ENCODE measurements at places on chromosomes 5 and 9.

DNA sequence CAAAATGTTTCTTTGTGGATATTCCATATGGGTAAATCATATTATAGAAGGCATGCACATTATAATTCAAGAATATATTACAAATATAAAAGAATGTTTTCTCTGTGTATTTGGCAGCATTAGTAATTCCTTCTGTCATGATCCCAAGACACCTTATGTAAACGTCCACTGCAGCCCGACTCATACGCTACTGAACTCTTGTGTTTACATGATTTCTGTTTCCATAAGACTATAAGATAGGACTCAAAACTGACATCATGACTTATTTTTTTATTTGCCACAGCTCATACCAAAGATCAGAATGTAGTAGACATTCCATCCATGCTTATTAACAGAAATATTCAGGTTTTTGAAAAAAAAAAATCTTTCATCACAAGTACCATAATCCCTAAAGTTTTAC is 234.1 kb downstream of the AP3B1 start:
- no peak for DNase-seq

GRCh38 chr5:142929587-142929986 is 159.4 kb downstream of the ARHGAP26 start:
- DNase-seq = no peak

- no peak for DNase-seq
Observed at GRCh38 chr9:19512103-19512832, 103.5 kb downstream of the ACER2 start.

DNA sequence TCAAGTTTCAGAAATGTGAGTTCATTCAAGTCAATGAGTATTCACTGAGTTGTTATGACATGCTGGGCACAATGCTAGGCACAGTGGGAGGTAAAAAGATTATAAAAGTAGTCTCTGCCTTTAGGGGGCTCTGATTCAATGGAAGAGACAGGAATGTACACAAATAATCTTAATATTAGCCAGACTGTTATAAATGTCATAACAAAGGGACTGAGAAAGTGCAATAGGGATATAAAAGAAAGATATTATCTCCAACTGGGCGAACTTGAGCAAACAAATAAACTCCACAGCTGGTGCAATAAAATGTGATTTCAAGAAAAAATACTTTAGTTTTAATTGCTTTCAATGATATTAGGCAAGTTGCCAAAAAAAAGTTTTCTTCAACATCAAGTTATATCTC is 755.2 kb downstream of the BRINP1 start:
- DNase-seq = no peak

- DNase-seq = no peak
Observed at GRCh38 chr9:71131145-71131544, 9.7 kb upstream of the TRPM3 start.

- DNase-seq = no peak
Observed at GRCh38 chr9:98523231-98523901, 185.4 kb downstream of the GABBR2 start.

DNA sequence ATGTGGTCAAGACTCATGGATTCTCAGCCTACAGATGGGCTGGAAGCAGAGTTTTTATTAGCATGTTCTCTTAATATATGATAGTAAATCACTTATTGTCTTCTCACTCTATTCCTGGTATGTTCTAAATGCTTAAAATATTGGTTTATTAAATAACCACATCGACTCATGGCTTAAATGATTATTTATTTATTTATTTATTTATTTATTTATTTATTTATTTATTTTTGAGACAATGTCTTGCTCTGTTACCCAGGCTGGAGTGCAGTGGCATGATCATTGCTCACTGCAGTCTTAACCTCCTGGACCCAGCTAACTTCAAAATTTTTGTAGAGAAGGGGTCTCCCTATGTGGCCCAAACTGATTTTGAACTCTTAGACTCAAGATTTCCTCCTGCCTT is 457.2 kb upstream of the TNC start:
- no peak for DNase-seq

DNA sequence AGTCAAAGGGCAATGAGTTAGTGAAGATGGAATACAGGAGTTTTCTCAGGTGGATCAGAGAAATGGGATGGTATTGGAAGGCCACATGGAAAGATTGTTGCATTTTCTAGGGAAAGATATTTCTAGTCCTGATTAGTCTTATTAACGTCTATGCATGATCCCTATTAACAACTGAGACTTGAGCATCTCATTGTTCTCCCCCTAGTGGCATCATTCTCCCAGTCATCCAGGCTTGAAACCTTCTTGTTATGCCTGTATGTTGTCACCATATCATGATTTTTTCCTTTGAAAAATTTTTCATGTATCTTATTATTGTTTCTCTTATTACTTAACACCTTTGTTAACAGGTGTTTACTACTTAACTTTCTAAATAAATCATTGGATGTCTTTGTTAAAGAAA is 34.4 kb downstream of the KIF2A start:
- no peak for DNase-seq

DNA sequence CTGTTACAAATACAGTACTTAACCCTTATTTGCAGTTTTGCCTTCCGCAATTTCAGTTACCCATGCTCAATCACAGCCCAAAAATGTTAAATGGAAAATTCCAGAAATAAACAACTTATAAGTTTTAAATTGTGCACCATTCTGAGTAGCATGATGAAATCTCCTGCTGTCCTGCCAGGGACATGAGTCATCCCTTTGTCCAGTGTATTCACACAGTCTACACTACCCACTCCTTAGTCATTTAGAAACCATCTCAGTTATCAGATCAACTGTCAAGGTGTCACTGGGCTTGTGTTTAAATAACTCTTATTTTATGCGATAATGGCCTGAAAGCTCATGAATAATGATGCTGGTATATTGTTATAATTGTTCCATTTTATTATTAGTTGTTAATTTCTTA is 95.8 kb downstream of the PLCXD3 start:
- DNase-seq = peak; percentile 91

DNA sequence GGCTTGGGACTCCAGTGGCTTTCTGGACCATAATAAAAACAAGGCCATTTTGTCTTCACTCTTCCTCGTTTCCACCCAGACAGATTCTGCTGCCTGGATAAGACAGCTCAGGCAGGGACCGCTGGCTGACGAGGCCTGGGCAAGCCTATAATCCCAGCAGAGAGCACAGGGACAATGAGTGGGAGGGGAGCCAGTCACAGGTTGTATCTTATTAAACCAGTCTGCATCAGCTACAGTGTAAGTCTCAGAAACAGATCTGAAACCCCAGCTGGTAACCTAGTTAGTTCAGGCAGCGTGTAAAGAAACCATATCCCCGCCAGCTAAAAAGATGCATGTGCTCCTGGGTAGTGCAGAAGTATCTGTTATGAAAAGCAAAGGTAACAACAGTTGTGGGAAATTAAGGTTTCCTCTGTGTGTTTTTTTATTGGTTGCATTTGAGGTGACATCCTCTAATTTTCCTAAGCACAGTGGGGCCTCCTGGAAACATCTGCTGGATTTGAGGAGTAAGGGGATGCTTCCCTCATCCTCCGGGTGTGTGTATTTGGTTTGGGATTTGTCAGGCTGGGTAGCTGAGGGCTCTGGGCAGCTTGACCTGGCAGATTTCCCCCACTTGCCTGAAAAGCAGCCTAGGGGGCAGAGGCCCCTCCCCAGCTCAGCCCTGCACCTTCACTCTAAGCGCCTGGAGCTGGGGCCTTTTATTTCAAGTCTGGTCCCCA is 15.2 kb upstream of the TAL2 start:
- DNase-seq = no peak

GRCh38 chr5:138760448-138761110 is 7.4 kb downstream of the CTNNA1 start:
- DNase-seq = no peak

DNA sequence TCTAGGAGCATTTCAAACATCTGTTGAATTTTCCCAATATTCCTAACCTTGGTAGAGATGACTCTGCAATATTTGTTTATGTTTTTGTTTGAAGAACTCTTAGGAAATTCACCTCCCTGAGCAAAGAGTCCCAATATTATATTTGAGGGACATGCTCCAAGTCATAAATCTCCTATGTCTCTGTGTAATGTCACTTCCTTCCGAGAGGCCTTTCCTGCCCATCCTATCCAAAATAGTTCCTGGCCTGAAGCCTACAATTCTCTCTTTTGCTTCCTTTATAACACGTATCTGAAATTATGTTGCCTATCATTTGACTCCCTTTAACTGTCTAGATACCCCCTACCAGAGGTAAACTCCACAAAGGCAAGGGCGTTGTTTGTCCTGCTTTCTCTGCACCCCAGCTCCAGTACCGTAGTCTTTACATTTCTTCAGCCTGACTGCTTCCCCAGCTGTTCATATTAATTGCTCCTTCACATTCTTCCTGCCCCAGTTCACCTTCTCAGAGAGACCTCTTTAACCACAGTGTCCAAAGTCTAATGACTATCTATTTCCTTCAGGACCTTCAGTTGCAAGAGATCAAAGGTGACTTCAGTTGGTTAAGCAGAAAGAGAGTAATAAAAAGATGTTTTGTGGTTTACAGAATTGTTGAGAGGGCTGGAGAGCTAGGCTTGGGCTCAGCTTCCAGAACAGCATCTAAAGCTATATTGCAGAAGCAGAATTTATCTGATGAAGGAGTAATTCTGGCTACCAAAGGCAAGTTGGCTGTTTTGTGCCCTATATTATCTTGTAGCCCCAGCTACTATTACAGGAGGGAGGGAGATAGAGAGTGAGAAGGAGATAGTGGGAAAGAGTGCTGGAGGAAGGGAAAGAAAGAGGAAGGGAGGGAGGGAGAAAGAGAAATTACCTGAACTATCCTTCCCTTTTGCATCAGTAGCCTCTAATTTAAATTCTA is 109.3 kb upstream of the TMEM161B start:
- no peak for DNase-seq

DNA sequence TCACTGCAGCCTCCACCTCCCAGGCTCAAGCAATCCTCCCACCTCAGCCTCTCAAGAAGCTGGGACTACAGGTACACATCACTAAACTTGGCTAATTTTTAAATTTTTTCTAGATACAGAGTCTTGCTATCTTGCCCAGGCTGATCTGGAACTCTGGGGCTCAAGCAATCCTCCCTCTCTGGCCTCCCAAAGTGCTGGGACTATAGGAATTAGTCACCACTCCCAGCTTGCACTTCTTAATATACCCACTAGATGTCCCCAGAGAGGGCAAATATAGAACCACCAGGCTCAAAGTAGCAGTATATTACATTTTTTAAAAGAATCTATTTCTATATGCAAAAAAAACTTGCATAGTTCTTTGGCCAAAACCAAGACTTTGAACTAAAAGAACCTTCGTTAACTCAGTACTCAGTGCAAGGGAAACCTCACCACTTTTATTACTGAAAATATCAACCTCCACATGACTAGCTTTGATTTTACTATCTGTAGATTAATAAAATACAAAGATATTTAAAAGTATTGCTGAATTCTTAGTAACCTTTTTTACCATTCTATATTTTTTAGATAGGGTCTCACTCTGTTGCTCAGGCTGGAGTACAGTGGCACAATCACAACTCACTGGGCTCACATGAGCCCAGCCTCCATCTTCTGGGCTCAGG is 25.8 kb upstream of the HSD17B3 start:
- DNase-seq = peak; percentile 55

- DNase-seq = no peak
Observed at GRCh38 chr5:60538955-60539866, 160.8 kb downstream of the DEPDC1B start.

DNA sequence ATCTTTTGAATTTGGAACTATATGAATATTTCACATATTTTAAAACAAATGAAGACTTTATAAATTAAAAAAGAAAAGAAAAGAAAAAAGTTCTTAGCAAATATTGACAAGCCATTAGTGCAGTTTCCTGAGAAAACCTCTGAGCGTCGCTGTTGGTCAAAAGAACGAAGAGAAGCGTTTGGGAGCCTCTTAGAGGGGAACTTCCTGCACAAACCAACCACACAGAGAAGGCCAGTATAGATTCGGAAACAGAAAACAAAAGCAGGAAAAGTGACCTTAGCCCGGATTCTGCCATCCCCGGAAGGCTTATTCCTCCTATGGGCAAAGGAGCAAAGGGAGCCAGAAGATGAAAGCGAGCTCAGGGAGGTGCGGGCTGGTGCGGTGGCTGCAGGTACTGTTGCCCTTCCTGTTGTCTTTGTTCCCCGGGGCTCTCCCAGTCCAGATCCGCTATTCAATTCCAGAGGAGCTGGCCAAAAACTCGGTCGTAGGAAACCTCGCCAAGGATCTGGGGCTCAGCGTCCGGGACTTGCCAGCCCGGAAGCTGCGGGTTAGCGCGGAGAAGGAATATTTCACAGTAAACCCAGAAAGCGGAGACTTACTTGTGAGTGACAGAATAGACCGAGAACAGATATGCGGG is at the start of gene PCDHGB2:
Gene PCDHGB2 (plus strand): TSS at position 205 of the 637 bp plus-strand sequence. CDS start 142 bp downstream, at position 347.
- peak; percentile 4 for DNase-seq

- no peak for DNase-seq
Observed at GRCh38 chr5:132486318-132487094, 4.1 kb downstream of the IRF1 start.

- DNase-seq = no peak
Observed at GRCh38 chr9:95508242-95508967, 8.4 kb downstream of the PTCH1 start.

- DNase-seq = no peak
Observed at GRCh38 chr5:141734501-141735229, 52.6 kb upstream of the ARAP3 start.

- DNase-seq = peak; percentile 85
Observed at GRCh38 chr9:89038382-89039103, 47.3 kb downstream of the S1PR3 start.

DNA sequence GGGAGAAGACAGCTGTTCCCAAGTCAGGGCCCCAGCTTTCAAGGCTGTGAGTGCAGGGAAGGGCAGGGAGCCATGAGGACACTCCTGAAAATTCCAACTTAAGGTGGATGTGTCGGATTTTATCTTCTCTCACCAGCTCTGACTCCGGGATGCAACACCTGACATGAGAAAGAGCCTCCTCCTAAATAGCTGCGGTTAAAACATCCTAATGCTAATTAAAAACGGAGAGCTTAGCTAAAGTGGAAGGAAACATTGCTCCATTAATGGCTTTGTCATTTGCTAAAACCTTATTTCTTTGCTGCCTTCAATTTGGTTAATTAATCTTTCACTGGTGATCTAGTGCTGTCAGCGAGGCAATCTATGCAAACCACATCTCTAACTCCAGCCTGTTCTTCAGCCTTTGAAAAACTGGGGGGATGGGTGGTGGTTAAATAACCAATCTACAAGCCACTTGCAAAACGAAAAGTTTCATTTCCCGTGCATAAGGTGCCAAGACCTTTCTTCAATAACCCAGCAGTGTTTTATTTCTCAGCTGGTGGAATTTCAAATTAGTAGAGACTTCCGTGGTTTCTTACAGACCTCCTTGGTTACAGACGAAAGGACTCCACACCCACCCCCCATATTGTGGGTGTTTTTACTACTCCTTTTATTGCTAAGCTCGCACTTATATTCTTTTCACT is 379.6 kb downstream of the MLLT3 start:
- DNase-seq = no peak

GRCh38 chr5:107449369-107449768 is 221.4 kb downstream of the EFNA5 start:
- no peak for DNase-seq
